Common myeloid progenitor, CD34-positive (primary cell): ENCODE measurements at places on chromosomes 1 and 21.

- no peak overlapping the region for H3K4me3 ChIP-seq
- no peak for DNase-seq
- no peaks in the 10 kb centered on the region for H3K4me1 ChIP-seq
- H3K27me3 ChIP-seq, result no peaks in the 10 kb centered on the region
- no peak overlapping the region for H3K27ac ChIP-seq
Measured at GRCh38 chr1:236869911-236870310, 74.8 kb downstream of the MTR start.

DNA sequence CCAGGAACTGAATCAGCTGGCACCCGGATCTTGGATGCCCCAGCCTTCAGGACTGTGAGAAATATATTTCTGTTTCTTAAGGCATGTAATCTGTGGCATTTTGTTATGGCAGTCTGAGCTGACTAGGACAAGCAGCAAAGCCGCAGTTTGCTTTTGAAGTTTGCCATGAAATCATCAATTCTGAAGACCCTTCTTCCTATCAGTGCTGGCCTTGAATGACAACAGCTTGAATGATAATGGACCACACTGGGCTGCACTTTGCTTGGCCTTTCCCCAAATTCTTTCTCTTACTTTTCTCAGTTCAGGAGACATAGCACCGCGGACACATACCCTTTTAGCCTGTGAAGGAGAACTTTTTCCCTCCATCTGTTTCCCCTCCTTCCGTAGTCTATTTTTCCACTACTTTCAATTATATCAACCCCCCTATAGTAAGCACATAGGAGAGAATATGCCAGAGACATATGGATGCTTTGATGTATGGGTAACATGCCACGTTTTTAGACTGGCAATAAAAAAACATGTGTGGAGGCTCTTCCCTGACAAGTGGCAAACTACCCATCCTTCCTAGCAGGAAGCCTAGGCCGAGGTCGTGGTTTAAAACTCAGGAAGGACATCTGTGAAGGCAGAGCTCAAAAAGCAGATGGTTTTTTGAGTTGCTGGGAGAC is 42.9 kb downstream of the HLX start:
- no peaks in the 10 kb centered on the region for H3K27me3 ChIP-seq
- H3K27ac ChIP-seq, result no peak overlapping the region
- H3K4me3 ChIP-seq, result no peak overlapping the region
- no peak for DNase-seq
- peaks cover 7% of the 10 kb centered on the region for H3K4me1 ChIP-seq

- DNase-seq, result no peak
- H3K4me1 ChIP-seq, result no peaks in the 10 kb centered on the region
- peaks cover 27% of the 10 kb centered on the region for H3K36me3 ChIP-seq
- H3K4me3 ChIP-seq, result no peak overlapping the region
- H3K27ac ChIP-seq, result no peak overlapping the region
Measured at GRCh38 chr1:35971601-35972000, 40.7 kb downstream of the AGO3 start.

GRCh38 chr1:2783435-2784397 is 17.8 kb downstream of the TTC34 start:
- peaks cover 2% of the 10 kb centered on the region for H3K27me3 ChIP-seq
- no peak overlapping the region for H3K4me3 ChIP-seq
- no peak overlapping the region for H3K27ac ChIP-seq
- peaks cover 4% of the 10 kb centered on the region for H3K4me1 ChIP-seq
- no peak for DNase-seq

GRCh38 chr1:202084791-202085681 is 37.7 kb upstream of the GPR37L1 start:
- H3K4me3 ChIP-seq, result no peak overlapping the region
- H3K4me1 ChIP-seq, result no peaks in the 10 kb centered on the region
- H3K36me3 ChIP-seq, result no peaks in the 10 kb centered on the region

DNA sequence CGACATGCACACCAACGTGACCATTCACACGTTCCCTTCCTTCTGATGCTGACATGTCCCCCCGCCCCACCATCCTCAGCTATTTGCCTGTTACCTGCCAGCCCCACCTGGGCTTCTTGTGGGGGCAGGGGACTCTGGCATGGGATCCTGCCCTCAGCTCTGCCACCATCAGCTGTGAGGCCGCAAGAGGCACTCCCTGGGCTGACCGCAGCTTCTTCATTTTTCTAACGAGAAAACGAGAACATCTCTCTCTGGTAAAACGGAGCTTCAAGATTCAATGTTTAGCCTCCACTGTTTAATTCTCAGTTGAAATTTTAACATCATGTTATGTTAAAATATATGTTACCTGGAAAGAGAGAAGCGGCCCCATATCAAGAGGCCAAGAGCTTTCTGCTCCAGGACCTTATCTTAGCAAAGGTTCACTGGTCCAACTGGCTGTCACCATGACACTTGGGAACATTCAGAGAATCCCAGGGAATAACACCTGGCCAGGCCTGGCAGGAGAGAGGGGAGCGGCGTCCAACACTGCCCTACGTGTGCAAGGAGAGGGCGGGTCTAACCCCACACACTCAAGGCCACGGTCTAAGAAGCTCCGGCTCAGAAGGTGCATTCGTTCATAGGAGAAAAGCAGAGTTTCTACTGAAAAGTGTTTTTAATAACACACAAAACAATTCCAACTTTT is 51.3 kb downstream of the HLCS start:
- H3K4me1 ChIP-seq, result no peaks in the 10 kb centered on the region
- no peaks in the 10 kb centered on the region for H3K27me3 ChIP-seq
- no peaks in the 10 kb centered on the region for H3K36me3 ChIP-seq
- H3K4me3 ChIP-seq, result no peak overlapping the region

- H3K36me3 ChIP-seq, result no peaks in the 10 kb centered on the region
- H3K4me1 ChIP-seq, result peaks cover 30% of the 10 kb centered on the region
- peak; percentile 27 for DNase-seq
- H3K4me3 ChIP-seq, result no peak overlapping the region
Measured at GRCh38 chr21:26070822-26071425, 99.6 kb downstream of the APP start.

- H3K27ac ChIP-seq, result no peak overlapping the region
- no peak overlapping the region for H3K4me3 ChIP-seq
- no peaks in the 10 kb centered on the region for H3K27me3 ChIP-seq
- peaks cover 26% of the 10 kb centered on the region for H3K36me3 ChIP-seq
Measured at GRCh38 chr1:10106756-10107475, 74.2 kb downstream of the UBE4B start.

GRCh38 chr1:184590163-184590750 is 164.4 kb downstream of the EDEM3 start:
- no peak overlapping the region for H3K27ac ChIP-seq
- no peaks in the 10 kb centered on the region for H3K36me3 ChIP-seq
- no peaks in the 10 kb centered on the region for H3K27me3 ChIP-seq
- no peaks in the 10 kb centered on the region for H3K4me1 ChIP-seq

- H3K27ac ChIP-seq, result no peak overlapping the region
- H3K36me3 ChIP-seq, result no peaks in the 10 kb centered on the region
- H3K27me3 ChIP-seq, result peaks cover 10% of the 10 kb centered on the region
- H3K4me3 ChIP-seq, result no peak overlapping the region
- DNase-seq, result no peak
Measured at GRCh38 chr1:26029864-26030481, 8.4 kb downstream of the EXTL1 start.

DNA sequence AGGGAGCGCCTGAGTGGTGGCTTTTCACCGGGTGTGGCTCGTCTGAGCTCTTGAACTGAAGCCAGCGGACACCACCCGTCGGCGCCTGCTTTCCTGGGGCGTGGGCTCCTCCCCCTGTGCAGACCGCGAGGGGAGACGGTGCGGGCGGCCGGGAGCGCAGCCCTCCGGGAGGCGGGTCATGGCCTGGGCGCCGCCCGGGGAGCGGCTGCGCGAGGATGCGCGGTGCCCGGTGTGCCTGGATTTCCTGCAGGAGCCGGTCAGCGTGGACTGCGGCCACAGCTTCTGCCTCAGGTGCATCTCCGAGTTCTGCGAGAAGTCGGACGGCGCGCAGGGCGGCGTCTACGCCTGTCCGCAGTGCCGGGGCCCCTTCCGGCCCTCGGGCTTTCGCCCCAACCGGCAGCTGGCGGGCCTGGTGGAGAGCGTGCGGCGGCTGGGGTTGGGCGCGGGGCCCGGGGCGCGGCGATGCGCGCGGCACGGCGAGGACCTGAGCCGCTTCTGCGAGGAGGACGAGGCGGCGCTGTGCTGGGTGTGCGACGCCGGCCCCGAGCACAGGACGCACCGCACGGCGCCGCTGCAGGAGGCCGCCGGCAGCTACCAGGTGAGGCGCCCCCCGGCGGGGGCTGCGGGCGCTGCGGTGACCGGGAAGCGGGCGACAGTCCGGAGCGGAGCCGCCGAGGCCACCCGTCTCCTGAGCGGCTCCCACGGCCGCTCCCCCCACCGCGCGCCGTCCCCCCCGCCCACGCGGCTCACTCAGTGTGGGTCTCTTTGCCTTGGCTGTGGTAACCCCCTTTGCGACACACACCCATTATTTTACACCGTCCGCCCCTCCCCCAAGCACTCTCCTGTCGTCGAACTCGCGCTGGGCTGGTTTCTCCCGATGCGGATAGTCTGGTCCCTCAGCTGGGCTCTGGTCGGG is at the start of gene TRIM58:
TSS of gene TRIM58 (plus strand) at position 119 of the 916 bp plus-strand sequence. CDS start at position 179, 60 bp downstream.
- H3K36me3 ChIP-seq, result peaks cover 14% of the 10 kb centered on the region
- H3K4me3 ChIP-seq, result peak within 1 kb of the TSS; percentile 87
- H3K27me3 ChIP-seq, result no peaks in the 10 kb centered on the region
- H3K4me1 ChIP-seq, result peaks cover 10% of the 10 kb centered on the region

DNA sequence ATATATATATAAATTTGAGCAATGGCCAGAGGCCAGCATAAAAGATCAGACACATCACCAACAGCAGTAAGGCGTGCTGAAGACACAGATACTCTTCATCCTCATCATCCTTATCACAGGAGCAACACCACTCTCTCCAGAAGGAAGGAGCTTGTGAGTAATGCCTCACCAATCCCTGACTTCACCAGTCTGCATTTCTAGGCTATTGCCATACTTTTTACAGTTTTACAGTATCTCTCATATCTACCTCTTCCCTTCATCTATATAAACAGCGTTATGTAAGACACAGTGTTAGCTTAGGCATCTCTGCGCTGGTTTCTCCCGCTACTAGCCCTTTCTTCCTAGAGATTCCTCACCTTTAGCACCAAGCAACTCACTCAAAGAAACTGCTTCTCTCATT is 2.4 kb upstream of the ABL2 start:
- no peak overlapping the region for H3K4me3 ChIP-seq
- no peak overlapping the region for H3K27ac ChIP-seq
- DNase-seq, result no peak

DNA sequence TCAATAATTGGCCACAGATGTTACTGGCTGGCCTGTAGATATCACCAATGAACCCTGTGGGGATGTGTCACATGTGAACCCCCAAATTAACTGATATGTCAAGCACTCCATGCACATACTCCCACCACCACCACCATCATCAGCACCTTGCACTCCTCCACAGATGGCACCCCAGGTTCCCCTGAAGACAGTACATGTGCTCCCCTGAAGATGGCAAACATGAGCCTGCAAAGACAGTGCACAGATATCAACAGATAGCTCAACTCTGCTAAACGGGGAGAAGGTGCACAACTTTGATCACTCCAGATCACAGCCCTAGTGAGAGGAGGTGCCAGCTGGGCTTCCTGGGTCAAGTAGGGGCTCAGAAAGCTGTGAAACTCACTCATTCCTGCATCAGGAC is 74.4 kb downstream of the CLCA4 start:
- H3K27me3 ChIP-seq, result no peaks in the 10 kb centered on the region
- no peak for DNase-seq
- H3K4me1 ChIP-seq, result peaks cover 6% of the 10 kb centered on the region
- H3K36me3 ChIP-seq, result no peaks in the 10 kb centered on the region

DNA sequence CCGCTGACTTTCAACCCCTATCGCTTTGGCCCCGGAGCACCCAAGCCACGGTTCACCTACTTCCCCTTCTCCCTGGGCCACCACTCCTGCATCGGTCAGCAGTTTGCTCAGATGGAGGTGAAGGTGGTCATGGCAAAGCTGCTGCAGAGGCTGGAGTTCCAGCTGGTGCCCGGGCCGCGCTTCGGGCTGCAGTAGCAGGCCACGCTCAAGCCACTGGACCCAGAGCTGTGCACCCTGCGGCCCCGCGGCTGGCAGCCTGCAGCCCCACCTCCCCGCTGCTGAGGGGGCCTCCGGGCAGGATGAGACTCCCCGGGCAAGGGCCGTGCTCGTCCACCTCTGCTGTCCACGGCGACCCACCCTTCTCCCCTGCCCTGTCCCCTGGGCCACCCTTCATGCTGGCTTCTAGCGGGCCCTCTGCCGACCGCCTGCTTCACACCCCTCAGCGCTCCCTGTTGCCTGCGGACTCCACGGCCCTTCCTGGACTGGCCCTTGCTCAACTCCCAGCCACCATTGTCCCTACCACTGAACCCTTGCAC is 92.2 kb upstream of the TRABD2B start:
- no peak overlapping the region for H3K4me3 ChIP-seq
- no peak for DNase-seq
- peaks cover 8% of the 10 kb centered on the region for H3K4me1 ChIP-seq
- no peak overlapping the region for H3K27ac ChIP-seq

DNA sequence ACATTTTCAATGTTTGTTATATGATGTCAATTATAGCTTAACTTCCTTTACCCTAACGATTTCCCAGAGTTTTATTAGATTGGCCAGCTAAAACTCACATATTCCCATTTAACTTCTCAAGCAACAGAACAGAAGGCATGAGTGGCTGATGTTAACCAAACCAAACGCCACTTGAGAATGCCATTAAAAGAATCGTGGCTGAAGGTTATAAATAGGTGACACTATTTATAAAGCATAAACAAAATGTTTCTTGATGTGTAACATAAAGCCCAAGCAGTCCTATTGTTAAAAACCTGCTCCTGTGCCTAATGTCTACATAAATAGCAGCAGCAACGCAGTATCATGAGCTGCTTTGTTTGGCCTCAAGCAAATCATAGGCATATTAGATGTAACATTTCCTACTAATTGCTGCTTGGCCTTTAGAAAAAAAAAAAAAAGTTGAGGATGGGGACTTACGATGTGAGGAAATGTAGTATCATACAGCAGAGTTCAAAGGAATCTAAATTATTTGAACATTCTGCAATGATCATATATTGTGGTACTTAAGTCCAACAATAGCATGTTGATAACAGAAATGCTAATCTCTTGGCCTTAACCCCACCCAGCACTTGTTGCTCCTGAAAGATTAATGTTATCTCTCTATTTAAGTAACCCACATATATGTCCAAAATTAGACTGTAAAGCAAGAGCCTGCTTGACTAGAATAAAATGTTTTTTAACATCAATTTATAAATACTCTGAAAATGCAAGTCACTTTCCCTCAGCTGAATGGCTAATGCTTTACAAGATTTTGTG is 106.0 kb downstream of the ESRRG start:
- H3K4me3 ChIP-seq, result no peak overlapping the region
- no peak for DNase-seq
- no peak overlapping the region for H3K27ac ChIP-seq
- no peaks in the 10 kb centered on the region for H3K36me3 ChIP-seq
- no peaks in the 10 kb centered on the region for H3K27me3 ChIP-seq

DNA sequence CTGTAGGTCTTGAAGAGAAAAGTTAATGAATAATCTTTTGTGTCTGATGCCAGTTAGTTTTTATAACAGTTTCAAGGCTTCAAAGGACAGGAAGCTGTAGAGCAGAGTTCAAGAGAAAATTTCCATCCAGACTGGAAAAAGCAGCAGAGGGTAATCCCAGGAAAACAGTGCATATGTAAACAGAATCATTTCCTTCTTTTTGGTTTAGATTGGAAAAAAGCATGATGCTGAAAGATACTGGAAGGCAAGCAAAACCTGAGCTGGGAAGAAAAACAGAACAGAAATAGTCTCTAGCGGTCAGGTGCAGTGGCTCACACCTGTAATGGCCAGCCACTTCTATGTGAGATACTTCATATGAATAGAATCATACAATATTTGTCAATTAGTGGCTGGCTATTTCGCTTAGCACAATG is 71.9 kb downstream of the ZSWIM5 start:
- no peak for DNase-seq
- no peaks in the 10 kb centered on the region for H3K36me3 ChIP-seq
- H3K4me3 ChIP-seq, result no peak overlapping the region
